ENCODE measurements at places on chromosomes 7 and 10. TPM values are rescaled to one million over a fixed set of nuclear protein-coding genes. Genes with fewer than 3 reads are reported as not detected.

Gene SPDYE16
- total RNA-seq: 0.10 TPM

Gene KAZALD1
- total RNA-seq: 0.42 TPM

Gene PRKG1
- 1.2 TPM for total RNA-seq

Gene CDK5
- total RNA-seq: 3.7 TPM

Gene CPA4
- total RNA-seq: 0.21 TPM

Gene TMEM209
- 16.2 TPM for total RNA-seq
